NCI-H1694 (cell line): ENCODE measurements at places on chromosomes 11 and 22.

DNA sequence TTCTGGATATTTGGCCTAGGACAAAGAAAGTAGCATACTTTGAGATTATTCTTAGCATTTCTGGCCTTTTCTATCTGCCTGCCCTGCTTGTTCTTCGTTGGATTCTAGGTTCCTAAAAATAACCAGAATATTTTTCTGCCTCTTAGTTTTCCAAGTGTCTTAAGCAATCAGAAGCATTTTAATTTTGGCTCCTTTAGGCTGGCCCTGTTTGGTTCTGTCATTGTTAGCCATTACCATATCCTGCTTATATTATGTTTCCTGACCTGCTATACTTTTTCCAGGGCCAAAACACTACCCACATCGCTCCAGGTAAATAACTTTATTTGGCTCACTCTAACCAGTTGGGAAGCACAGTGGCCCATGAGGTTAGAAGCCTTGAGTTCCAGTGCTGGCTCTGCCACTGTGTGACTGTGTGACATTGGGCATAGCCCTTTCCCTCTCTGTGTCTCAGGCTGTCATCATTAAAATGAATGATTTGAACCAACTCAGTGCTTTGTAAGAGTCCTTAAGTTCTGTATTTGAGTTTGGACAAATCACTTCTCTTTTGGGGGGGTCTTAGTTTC, 91.1 kb downstream of the STIM1 start:
- DNase-seq, result no peak

DNA sequence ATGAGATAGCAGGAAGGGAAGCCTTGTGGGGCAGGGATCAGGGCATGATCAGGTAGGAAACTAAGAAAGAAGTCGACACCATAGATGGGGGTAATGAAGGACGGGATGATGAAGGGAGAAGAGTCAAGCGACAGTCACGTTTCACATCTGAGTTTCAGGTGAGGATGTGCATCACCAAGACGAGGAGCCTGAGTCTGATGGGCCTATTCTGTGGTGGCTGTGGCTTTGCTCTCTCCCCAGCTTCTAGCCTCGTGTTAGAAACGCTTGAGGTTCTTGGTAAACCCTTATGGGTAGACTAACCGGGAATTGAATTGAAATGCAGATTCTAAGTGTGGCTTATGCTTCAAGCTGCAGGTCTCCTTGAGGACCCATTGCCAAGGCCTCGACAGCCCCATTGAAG, 45.6 kb upstream of the LMO1 start:
- no peak for DNase-seq

GRCh38 chr22:19669570-19669969, 44.7 kb upstream of the SEPTIN5 start:
- no peak for DNase-seq

DNA sequence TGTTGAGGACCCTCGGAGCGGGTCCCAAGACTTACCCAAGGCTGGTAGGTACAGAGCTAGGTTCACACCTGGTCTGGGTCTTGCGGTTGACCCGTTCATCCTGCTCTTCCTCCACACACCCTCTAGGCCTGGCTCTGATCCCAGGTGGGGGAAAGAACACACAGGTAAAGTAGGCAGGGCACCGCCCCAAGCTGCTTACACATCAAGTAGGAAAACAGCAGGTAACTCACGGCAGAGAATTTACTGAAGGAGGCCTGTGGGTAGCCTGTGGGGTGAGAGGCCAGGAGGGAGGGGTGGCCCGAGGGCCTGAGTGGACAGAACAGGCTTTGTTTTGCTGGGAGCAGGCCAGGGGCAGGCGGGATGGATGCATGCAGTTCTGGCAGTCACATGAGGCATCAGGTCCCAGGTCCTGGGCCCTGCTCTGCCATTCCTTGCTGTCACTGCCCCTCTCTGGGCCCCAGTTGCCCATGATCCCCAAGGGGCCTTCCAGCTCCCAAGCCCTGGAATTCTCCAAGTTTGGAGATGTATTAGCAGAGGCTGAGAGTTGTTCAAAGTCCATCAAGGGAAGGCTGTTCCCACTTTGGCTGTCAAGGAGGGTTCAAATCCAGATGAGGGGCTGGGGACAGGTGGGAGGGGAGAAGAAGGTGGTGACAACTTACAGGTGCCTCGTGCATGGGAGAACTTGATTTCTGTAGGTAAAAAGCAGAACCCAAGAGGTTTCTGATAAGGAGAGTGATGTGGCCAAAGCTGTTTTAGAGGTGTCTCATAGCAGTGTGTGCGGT, 5.7 kb downstream of the TSKU start:
- no peak for DNase-seq

GRCh38 chr22:26360169-26360885, 68.7 kb upstream of the ASPHD2 start:
- peak; percentile 77 for DNase-seq

GRCh38 chr11:59221441-59221840, 8.7 kb upstream of the MPEG1 start:
- no peak for DNase-seq

- no peak for DNase-seq
Measured at GRCh38 chr11:109304159-109304558, 117.8 kb upstream of the C11orf87 start.

DNA sequence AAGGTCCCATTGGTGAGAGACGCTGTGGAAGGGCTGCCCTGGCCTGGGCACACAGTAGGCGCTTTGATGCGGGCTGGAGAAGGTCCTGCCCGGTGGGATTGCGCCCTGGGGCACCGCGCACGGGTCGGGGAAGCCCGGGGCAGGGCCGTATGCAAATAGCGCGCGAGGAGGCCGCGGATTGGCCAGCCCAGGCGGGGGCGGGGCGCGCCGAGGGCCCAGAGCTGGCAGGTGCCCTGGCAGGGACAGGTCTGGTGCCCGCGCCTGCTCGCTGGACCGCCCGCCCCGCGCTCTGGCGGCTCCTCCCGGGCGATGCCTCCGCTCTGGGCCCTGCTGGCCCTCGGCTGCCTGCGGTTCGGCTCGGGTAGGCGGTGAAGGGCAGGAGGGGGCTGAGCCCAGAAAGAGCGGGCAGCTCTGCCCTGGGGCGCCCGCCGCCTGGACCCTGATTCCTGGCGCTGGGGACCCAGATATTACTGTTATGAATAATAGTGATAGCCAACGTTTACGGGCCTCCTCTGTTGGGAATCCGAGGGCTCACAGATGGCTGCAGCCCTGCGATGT, at the start of gene UPK3A:
UPK3A (plus strand) TSS at position 245 of the 558 bp plus-strand sequence; CDS start at position 310, 65 bp downstream.
- DNase-seq, result no peak

DNA sequence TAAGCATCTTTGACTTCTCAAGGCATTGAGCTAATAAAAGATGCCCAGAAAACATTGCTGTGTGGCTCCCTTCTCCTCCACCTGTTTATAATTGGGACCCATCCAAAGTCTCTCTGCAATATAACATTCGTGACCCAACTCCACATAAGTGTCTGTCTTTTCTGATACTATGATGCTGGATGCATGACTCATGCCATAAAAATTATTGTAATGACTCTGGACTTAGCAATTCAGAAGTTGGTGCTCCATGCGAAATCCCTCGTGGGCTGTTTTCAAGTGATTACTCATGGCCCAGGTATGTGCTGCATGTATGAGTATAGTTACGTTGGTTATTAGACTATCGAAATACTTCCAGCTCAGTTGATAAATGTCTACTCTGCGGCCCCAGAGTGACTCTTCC, 11.7 kb downstream of the FJX1 start:
- DNase-seq, result no peak

GRCh38 chr11:88579466-88579865, 241.9 kb upstream of the CTSC start:
- DNase-seq, result no peak

- DNase-seq, result no peak
Measured at GRCh38 chr11:100929377-100929776, 200.2 kb downstream of the PGR start.

- no peak for DNase-seq
Measured at GRCh38 chr11:123409456-123410217, 20.4 kb upstream of the GRAMD1B start.

- DNase-seq, result no peak
Measured at GRCh38 chr22:24043958-24044357, 32.9 kb downstream of the CABIN1 start.

DNA sequence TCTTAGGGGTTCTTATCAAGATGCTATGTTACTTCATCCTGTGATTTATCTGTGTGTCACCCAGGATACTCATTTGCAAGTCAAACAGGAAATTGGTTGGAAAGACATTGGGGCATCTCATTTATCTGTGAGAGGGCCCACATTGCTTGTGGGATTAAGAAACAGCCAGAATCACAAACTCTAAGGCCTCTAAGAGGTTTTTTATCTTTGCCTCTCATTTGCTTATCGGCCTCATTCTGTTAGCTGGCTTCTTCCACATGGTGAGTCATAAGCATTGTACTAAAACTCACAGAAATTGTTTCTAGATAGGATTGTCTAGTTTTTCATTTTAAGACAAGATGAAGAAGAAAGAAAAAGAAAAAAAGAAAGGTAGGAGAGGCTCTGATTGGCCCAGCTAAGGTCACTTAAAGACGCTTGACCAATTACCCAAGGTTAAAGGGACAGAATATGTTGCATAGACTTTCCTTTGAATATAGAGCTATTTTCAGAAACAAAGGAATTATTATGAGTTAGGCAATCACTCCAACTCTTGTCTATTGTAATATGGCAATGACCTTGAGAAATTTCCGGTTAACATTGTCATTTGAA, 121.9 kb downstream of the ARHGAP42 start:
- no peak for DNase-seq

- DNase-seq, result no peak
Measured at GRCh38 chr11:2666828-2667570, 32.8 kb downstream of the KCNQ1OT1 start.

- DNase-seq, result no peak
Measured at GRCh38 chr11:71093783-71094182, 158.6 kb downstream of the SHANK2 start.

GRCh38 chr11:32149748-32150147, 58.9 kb downstream of the RCN1 start:
- DNase-seq, result no peak

DNA sequence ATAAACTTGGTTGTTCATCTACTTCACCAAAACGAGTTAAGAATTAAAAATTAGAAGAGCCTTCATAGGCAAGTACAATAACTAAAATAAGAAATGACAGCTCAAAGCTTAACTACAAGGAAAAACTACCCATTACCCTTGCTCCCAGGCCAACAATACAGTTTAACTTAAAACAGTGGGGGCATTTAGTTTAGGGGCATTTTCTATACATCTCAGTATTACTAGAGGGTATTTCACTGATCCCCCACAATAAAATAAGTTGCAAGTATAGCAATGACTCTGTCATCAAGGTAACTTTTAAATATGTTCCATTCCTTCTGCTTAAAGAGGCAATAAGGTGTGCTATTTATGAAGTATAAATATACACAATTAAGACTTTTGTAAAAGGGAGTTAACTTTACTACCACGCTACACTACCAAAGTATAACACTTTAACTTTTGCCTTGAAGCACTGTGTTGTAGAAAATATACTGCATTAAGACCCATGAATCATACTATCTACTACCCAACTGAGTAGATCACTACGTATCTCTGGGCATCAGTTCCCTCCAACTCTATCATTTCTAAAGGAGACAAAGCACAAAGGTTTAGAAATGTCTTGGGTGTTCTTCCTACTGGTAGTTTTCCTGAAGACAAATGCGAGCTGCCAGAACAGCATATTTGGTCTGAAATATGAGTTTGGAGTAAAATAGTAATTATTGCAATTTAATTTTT, 29.8 kb downstream of the CHORDC1 start:
- DNase-seq, result no peak

DNA sequence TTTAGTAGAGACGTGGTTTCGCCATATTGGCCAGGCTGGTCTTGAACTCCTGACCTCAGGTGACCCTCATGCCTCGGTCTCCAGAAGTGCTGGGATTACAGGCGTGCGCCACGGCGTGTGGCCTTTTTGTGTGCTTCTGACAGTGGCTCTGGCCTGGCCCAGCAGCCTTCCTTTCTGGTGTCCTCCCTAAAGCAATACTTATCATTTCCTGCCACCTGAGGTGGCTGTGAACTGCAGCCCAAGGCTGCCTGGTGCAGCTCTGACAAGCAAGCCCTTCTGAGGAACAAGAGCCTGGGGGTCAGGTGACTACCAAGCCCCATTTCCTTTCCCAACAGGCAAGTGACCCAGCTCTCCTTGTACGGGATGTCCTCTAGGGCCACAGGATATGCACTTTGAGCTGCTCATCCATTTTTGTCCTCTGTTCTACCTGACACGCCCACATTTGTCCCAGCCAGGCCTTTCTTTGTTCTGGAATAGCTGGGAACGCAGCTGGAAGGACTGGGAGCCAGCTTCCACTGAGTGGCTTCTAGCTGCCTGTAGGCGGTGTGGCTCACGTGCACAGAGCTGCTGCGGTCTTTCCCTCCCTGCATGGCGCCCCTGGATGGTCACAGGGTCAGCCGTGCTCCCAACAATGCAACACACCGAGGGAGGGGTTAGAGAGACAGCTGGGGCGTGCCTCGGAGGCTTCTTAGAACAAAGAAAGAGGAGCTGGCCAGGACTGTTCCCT, 12.3 kb upstream of the BID start:
- DNase-seq, result no peak

GRCh38 chr22:26170795-26171580, 1.7 kb downstream of the SEZ6L start:
- peak; percentile 51 for DNase-seq

DNA sequence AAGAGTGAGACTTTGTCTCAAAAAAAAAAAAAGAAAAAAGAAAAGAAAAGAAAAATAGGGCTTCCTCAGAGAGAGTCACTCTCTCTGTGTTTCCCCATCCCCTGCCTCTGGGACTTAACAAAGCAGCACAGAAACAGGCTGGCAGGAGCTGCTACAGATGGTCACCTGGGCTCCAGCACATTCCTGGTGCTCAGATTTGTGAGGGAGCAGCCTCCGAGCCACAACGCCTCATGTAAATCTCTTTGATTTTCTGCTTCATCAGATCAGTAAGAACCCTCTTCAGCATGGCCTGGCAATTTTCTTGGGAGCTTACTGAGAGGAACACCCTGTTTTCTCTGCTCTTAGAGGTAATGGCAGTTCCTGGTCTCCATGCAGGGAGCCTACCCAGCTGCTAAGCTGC, 15.2 kb upstream of the LDHA start:
- DNase-seq, result no peak

GRCh38 chr11:93712678-93713077, 28.6 kb downstream of the TAF1D start:
- DNase-seq, result no peak

DNA sequence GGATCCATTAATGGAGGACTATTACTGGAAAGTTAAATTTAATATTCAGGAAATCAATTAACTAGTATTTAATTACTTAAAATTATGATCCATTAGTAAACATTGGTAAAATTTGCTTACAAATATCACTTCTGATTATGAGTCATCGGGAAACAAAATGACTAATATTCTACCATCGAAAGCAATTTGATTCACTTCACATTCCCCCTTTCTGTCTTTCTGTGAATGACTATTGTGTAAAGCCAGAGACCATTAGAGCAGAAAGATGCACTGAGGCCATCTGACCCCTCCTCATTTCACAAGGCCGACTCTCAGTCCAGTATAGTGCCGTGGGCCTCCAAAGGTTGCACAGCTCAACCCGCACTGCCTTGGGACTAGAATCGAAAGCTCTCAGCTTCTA, 619.0 kb downstream of the OPCML start:
- DNase-seq, result no peak
